NCI-H345 (cell line): ENCODE measurements at places on chromosomes 16 and 17.

DNA sequence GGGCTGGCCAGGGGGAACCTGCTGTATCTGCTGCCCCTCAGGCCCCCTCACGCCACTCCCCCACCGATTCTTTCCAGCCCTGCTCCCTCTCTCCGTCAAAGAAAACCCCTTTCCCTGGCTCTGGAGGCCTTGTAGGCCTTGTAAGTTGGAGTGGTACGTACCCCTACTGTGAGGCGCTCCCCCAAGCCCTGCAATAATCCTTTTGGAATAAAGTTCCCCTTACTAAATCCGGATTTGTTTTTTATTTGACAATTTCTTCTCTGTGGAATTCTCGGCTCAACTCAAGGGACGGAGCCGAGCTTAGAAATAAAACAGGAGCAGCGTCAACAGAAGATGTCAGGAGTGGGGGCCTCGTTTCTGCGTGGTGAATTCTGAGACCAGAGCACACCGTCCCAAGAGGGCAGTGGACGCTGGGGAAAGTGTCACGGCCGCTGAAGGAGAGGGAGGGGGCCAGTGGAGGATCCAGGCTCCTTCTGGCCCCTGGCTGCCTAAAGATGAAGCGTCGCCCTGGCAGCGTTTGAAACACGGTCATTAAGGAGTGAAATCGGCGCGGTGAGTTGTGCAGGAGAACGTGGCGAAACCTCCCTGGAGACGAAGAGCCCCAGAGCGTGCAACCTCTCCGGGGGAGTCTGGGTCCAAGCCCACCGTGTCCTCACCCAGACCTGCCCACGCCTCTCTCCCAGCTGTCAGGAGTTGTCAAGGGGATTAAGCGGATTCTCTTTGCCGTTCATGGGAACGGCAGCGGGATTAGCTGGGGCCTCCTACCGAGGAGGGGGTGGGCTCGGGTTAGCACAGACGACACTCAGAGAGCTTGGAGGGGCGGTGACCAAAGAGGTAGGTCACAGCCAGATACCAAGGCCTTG, 47.0 kb downstream of the SLC7A5 start:
- no peak for DNase-seq

GRCh38 chr17:75573540-75573957, 14.1 kb upstream of the MYO15B start:
- DNase-seq, result no peak

- DNase-seq, result no peak
These were observed 3.9 kb downstream of the MIF4GD start for GRCh38 chr17:75267153-75267410.

GRCh38 chr16:11564046-11564926, 22.4 kb downstream of the LITAF start:
- no peak for DNase-seq

- no peak for DNase-seq
These were observed 26.1 kb upstream of the KIF2B start for GRCh38 chr17:53796642-53797041.

GRCh38 chr17:78558989-78559388, 18.2 kb downstream of the DNAH17 start:
- no peak for DNase-seq

- no peak for DNase-seq
These were observed 52.5 kb upstream of the MTSS2 start for GRCh38 chr16:70738083-70738977.

GRCh38 chr16:10995565-10995964, 51.2 kb downstream of the CLEC16A start:
- DNase-seq, result no peak

DNA sequence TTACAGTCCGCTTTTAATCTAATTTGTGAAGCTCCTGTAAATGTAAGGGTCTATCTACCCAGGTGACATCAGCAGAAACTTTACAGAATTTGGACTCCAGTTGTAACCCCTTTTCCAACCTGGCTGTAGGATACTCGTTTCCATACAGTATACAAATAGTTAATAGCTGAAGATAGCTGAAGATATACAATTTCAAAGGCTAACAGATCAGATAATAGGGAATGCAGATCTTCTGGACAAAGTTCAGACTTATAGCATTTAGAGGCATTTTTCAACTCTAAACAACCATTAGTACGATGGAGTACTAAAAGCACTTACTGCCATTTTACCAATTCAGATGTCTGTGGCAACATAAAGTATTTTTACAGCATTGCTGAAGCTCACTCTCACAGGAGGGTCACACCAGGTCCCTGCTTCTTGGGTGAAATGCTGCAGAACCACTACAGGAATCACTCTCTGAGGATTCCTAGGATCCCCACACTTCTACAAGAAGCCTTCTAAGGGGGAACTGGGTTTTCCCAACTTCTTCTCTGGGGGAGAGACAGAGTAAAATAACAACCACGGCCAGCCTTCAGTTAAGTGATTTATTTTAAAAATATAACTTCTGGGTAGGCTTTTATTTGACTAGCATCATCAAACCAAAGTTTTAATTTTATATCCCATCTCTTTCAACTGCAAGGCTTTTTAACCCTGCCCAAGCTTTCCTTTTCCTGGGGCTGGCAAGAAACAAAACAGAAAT, 2.9 kb downstream of the VEZF1 start:
- no peak for DNase-seq

GRCh38 chr17:13735444-13735843, 133.7 kb upstream of the HS3ST3A1 start:
- DNase-seq, result no peak

DNA sequence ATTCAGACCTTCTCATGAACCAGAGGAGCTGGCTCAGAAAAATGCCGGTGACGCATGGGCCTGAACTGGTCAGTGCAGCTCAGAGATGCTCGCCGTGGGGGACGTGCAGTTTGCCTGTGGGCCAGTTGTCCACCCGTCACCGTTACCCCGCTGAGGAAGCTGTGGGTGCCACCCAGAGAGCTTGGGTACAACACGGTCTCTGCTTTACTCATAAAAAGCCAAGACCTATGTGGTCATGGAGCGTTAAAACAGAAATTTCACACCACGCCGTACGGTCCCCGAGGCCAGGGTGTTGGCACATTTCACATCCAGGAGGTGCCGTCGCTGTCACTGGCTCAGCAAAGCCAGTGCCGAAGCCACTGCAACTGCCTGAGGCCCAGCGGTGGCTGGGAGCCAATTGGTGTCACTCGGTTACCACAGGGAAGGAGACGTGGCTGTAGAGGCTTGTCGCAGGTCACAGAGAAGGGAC, 120.9 kb downstream of the METRNL start:
- no peak for DNase-seq

DNA sequence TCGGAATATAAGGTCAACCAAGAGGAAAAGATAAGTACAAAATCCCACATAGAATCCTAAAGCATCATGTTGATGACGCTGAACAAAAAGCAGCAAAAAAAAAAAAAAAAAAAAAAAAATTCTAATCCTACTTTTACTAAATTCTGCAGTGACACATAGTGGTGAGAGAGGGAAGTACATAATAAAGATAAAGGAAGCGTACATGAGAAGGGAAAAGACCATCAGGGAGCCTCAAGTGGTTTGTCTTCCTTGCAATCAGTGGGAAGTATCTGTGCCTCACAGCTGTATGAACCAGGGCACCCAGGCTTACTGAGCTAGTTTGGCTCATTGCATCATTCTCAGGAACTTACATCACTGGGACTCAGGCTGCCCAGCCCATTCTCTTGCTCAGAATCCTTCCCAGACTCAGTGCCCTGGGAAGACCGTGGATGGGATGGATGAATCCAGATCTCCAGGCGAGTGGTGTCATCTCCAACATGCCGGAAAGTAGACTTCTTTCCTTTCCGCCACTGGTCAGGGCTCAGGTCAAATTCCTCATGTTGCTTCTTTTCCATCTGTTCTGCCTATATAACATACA, 21.2 kb downstream of the SMG6 start:
- DNase-seq, result peak; percentile 3

DNA sequence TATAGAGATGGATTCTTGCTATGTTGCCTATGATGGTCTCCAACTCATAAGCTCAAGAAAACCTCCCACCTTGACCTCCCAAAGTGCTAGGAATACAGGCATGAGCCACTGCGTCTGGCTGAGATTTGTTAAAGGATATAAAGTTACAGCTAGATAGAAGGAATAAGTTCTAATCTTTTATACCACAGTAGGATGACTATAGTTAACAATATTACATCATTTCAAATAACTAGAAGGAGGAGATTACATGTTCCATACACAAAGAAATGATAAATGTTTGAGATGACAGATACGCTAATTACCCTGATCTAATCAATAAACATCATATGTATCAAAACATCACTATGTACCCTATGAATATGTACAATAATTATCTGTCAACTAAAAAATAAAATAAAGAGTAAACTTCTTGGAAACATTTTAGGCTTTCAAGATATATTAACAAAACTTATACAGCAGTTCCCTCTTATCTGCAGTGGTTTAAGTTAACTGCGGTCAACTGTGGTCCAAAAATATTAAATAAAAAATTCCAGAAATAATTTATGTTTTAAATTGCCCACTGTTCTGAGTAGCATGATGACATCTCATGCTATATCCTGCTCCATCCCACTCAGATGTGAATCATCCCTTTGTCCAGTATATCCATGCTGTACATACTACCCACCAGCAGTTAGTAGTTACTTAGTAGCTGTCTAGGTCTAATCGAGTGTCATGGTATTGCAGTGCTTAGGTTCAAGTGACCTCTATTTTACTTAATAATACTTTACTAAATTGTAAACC, 129.2 kb upstream of the NACA2 start:
- DNase-seq, result no peak

DNA sequence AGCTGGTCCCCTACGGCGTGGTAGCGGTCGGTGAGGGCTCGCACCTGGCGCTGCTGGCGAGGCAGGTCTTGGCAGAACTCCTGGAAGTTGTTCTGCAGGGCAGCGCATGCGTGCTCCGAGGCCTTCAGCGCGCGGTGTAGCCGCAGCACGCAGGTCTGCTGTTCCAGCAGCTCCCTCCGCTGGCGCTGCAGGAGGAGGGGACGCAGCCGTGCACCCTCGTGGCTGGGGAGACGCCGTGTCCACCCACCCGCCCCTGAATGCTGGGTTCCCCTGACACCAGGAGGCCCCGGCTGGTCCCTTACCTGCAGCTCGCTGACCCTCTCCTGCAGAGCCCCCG, 12.2 kb downstream of the EVPL start:
- DNase-seq, result no peak

DNA sequence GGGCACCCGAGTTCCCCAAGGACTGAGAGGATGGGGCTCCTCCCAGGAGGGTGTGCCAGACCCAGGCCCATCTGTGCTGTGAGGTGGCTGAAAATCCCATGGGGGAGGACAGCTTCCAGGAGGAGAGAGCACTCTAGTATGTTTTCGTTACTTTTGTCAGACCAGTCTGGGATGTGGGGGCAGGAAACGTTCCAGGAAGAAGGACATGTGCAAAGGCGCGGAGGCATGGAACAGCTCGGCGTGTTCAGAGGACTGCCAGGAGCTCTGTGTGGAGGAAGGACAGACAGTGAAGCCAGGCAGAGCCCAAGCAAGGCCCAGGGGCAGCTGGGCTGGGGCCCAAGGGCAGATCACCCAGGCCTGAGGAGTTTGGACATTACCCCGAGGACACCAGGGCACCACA, 7.0 kb downstream of the CA4 start:
- no peak for DNase-seq

DNA sequence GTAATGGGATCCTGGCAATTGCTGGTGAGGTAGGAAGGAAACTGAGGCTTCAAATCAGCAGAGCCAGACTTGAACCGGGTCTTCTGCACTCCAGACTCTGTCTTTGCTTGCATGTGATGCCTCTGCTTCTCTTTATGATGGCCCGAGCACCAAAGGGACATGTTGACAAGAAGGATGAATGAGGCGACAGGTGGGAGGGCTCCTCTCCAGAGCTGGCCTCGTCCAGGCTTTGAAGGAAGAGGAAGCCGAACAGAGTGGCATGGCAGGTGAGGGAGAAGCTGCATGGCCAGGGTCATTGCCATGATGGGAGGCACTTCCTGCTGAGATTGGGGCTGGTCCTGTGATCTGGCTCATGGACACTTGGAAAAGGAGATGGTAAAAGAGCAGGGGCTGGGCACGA, 40.8 kb downstream of the AKAP1 start:
- no peak for DNase-seq

DNA sequence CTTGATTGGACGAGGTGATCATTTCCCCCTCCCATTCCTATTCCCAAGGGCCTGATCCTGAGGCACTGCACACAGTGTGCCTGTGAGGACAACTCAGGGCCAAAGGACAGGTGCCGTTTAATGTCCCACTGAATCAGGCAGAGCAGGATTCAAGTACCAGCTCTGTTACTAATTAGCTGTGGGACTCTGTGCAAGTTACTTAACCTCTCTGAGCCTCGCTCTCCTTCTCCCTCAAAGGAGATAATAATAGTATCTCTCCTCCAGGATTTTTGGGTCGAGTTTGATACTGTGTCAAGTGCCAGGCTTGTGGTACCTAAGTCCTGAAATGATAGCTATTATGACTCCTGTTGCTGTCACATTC, 86.8 kb upstream of the NKD1 start:
- DNase-seq, result no peak

GRCh38 chr17:62919388-62919787, 46.6 kb upstream of the TANC2 start:
- no peak for DNase-seq

GRCh38 chr17:81833921-81834830, 674 bp downstream of the PPP1R27 start:
- no peak for DNase-seq

- DNase-seq, result no peak
These were observed 74.7 kb downstream of the CDH13 start for GRCh38 chr16:82701442-82701955.

DNA sequence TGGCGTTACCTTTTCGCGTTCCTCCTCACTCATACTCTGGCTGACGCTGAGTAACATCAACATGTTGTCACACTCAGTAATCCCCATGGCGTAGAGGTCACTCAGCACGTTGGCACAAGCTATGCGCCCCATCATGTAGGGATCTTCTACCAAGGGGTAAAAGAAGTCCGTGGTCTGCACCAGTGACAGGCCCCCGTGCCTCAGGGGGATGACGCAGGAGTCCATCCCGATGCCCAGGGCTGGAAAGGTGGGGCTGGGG, 596 bp downstream of the SEPHS2 start:
- DNase-seq, result no peak

GRCh38 chr16:4624827-4625559, 367 bp downstream of the MGRN1 start:
- DNase-seq, result peak; percentile 49

- no peak for DNase-seq
These were observed 20.3 kb downstream of the HASPIN start for GRCh38 chr17:3744014-3744413.

GRCh38 chr17:69575346-69575761, 160.9 kb downstream of the MAP2K6 start:
- peak; percentile 26 for DNase-seq

DNA sequence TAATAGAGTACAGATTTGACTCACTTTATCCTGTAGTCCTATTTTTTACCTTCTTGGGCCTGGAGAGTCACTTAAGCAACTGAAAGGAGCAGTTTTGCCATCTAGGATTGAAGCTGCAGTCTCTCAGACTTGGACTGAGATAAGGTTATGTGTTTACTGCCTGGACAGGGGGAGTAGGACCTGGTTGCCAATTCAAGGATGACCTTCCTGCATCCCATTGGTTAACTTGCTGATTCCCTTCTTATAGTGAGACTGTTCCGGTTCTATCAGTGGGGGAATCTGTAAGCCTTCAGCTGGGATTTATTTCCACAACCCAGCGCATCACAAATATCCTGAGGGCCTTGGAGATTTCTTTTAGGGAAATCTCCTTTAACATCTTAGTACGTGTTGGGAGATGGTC, 2.9 kb downstream of the UBN1 start:
- DNase-seq, result no peak
